Stimulated activated CD8-positive, alpha-beta memory T cell treated with anti-CD3 and anti-CD28 coated beads, Interleukin-7, amount 100 ng/mL, for 1 hour (primary cell): ENCODE measurements at places on chromosomes 4 and X.

GRCh38 chr4:98343626-98344025, 82.4 kb downstream of the RAP1GDS1 start:
- DNase-seq: no peak

DNA sequence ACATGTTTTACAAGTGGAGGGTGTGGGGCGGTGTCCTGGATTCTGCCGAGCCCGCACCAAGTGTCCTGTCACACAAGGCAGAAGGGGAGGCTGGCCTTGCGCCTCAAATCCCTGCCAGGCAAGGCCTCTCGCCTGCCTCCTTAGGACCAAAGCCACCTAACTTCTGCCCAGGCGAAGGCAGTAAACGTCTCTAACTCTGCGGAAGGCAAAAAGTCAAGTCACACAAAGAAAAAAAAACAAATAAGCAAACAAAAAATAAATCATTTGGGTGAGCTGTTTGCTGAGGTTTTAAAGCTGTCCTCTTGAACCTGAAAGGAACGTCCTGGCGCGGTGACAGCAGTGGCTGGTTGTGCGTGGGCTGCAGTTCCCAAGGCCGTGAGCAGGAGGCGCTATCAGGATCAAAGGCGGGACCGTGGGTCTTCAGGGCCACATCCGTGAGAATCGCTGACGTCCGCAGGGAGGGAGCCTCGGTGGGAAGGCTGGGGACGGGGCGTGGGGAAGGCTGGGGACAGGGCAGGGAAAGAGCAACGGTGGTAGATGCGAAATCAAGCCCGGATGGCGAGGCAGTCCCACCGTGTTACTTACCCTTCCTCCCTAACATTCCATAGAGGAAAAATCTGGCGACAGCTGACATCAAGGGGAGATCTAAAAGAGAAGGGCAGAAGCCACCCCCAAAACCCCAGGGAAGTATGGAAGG, 99.1 kb downstream of the TRAPPC11 start:
- no peak for DNase-seq

DNA sequence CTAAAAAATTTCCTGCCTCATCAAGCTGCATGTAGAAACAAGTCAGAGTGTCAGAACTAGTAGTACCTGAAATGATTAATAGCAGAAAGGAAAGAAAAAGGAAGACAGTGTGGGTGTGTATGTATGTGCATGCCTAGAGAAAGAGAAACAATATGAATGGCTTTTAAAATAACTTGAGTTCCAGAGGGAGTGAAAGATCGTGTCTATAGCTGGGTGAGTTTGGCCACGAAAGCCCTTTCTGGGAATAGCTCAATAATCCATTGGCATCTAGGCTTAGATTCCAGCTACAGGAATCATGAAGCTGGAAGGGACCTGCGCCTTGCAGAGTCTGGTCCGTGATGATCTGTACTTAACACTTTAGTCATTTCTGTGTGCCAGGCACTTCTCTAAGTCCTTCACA, 195.6 kb downstream of the RAPGEF2 start:
- DNase-seq: no peak

GRCh38 chr4:102036016-102036415, 245.5 kb downstream of the BANK1 start:
- DNase-seq: no peak

DNA sequence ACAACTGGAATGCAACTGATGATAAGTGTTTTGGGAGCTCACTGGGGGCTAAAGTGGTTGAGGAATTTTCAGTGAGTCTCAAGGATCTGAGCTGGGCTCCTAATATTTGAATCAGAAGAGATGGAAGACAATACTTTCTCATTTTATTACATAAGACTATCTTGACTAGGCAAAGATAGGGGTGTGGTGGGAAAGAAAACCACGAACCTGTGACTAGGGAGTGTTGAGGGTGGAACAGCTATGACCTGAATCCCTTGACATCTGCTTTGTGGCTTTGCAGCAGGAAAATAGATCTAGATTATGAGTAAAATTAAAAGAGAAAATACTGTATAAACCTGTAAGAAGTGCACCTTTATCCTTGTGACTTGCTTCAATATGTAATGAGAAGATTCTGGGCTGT, 295.1 kb upstream of the TEX13A start:
- DNase-seq: no peak

- no peak for DNase-seq
Measured at GRCh38 chrX:103073467-103073866, 9.5 kb upstream of the BEX1 start.

DNA sequence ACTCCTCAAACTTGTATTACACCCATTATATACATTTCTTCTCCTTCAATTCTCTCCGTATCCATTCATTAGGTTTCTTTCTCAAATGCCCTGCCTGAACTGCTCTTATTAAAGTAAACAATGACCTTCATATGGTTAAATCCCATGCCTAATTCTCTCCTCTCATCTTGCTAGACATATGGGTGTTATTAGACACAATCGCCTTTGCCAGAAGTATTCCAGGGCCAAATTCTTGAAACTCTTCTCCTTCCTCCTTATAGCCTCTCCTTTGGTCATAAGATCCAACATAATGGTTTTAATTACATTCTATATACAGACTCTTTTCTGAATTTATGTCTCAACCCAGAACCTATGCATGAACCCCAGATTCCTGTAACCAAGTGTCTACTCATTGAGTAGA, 4.8 kb downstream of the ANXA10 start:
- no peak for DNase-seq

GRCh38 chr4:103018391-103019307, 856 bp downstream of the SLC9B1 start:
- DNase-seq: no peak

DNA sequence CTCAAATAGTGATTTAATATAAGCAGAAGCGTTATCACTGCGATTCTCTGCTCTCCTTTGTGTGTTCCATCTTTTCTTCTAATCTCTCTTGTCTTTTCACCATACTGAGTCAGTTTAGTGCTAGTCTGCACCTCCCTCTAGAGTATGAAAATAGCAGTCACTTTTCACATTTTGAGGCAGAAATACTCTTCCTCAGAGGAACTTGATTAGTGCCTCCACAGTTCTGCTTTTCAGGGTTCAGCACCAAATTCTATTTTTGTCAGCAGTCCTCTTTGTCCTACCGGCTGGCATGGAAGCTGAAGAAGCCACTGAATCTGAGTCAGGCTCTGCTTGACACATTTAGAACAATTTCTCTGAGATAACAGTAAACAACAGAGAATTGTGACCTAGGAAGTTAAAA, 49.7 kb upstream of the ANKRD17 start:
- DNase-seq: no peak

GRCh38 chr4:141179474-141180373, 41.0 kb upstream of the ZNF330 start:
- DNase-seq: no peak

GRCh38 chrX:111322231-111322855, 52.1 kb upstream of the CAPN6 start:
- DNase-seq: no peak
